Jurkat, Clone E6-1 (cell line): ENCODE measurements at places on chromosomes 7 and 10.

GRCh38 chr10:71263376-71263775, 51.0 kb downstream of the UNC5B start:
- no peak for DNase-seq

GRCh38 chr10:114223066-114223465, 16.0 kb upstream of the VWA2 start:
- DNase-seq: no peak

- DNase-seq: peak; percentile 42
These were observed at the start of gene MIOS for GRCh38 chr7:7566651-7567611. TSS of gene MIOS (plus strand) at chr7:7566884. CDS start at chr7:7572476, 5,592 bp downstream.

DNA sequence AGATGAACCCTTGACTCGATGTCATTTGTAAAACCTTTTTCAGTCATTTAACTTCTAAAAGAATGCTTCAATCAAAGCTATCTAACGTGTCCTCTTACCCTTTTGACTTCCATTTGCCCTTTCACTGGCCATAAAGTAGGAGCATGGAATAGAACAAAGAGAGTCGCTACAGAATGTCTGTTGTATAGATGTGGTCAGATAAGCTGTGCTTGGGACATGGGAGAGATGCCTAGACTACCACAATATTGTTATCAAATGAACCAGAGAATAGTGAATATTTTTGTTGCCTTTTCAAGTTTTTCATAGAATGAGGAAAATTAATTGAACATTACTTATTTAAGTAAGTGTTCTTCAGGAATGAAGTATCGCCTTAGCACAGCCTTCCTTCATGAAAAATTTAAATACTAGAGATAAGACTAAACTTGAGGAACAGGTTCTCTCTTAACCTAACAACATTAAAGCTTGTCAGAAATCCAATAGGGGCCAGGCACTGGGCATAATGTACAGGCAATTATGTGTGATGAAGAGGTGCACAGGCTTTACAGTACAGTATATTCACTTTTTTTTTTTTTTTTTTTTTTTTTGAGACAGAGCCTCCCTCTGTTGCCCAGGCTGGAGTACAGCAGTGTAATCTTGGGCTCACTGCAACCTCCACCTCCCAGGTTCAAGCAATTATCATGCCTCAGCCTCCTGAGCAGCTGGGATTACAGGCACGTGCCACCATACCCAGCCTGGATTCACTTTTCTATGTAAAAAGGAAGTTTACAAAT, 7.5 kb upstream of the KMT2E start:
- DNase-seq: peak; percentile 47

GRCh38 chr7:37354656-37355131, 94.0 kb downstream of the ELMO1 start:
- DNase-seq: peak; percentile 44

- DNase-seq: peak; percentile 1
These were observed 43.3 kb downstream of the MEOX2 start for GRCh38 chr7:15643000-15643705.

DNA sequence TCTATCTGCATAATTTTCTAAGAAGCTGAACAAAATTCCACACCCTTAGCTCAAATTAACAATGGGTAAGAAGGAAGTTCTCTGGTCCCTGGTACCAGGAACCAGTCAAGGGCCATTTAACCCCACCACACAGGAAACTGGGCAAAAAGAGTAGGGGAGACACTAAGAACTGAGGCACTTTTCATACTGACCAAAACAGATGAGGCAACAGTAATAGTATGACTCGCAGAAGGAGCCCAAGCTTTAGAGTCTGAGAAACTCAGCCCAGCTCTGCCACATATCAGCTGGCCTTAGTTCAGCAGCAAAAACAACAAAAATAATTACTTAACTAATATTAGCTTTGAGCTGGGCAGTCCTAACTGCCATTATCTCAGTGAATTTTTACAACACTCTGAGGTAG, 221.2 kb downstream of the FAM107B start:
- no peak for DNase-seq

DNA sequence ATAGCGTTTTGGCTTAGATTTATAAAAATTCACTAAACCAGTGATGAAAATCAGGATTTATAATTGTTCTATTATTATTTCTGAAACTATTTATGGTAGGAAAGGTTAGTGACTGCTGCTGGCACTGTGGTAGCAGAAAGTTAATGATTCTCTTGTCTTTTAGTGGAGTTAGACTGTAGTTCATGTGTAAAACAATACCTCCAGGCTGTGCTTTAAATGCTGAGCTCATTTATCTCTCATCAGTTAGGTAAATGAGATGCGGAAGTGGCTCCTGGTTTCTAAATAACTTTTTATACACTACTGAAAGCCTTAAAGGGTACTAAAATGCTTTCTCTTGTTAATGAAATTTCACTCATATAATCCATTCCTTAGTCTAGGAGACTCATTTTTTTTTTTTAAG, 326.8 kb upstream of the POT1 start:
- no peak for DNase-seq

DNA sequence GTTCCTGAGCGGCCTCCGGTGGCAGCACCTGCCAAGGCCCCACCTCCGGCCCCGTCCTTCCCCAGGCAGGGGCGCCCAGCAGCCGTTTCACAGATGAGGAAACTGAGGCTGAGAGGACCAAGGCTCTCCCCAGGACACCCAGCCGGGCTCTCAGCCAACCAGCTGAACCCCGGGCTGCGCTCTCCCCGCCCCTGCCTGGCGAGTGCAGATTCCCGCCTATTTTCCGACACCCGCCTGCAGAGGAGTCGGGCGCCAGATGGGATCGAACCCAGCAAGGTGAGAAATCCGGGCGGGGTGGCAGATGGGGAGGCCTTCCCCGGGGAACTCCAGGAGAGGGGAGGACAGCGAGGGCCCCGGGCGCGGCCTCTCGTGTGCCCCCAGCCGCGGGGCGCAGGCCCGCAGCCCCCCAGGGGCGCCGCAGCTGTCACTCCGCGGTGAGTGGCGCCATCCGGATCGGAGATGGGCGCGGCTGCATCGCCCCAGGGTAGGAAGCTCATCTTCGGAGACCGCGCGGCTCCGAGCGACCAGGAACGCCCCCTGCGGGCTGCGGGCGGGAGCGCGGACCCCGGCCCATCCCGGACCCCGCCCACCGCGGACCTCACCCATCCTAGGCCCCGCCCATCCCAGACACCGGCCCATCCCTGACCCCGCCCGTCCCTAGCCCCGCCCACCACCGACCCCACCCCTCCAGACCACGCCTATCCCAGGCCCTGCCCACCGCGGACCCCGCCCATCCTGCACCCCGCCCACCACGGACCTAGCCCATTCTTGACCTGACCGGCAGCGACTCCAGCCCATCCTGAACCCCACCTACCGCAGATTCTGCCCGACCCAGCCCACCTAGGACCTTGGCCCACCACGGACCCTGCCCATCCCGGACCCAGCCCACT, 90.3 kb downstream of the MICALL2 start:
- peak; percentile 59 for DNase-seq

- DNase-seq: no peak
These were observed 35.4 kb downstream of the TBATA start for GRCh38 chr10:70749756-70750155.

DNA sequence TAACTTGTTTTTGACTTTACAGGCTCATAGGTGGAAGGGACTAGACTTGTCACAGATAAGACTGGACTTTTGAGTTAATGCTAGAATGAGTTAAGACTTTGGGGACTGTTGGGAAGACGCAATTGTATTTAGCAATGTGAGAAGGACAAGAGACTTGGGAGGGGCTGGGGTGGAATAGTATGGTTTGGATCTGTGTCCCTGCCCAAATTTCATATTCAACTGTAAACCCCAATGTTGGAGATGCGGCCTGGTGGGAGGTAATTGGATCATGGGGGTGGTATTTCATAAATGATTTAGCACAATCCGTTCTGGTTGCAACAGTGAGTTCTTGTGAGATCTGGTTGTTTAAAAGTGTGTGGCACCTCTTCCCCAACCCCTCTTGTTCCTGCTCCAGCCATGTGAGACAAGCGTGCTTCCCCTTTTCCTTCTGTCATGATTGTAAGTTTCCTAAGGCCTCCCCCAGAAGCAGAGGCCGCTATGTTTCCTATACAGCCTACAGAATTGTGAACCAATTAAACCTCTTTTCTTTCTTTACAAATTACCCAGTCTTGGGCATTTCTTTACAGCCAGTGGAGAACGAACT, 22.6 kb downstream of the RNF216 start:
- DNase-seq: no peak

DNA sequence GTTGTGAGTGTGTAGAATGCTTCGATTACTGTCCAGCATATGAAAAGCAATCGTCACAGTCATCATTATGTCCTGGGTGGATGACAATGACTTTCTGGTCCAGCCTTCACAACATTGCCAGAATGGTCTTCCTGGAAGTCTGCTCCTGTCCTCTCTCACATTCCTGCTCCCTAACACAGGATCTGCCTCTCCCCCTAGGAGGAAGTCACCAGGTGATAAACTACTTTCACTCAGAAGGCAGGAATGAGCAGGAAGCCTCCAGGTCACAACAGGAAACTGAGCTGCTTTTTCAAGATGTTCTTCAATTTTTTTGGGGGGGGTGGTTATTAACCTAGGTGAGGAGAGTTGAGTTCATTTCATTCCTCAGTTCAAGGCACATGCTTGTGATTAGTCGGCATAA, 13.6 kb upstream of the GPNMB start:
- DNase-seq: no peak

- DNase-seq: no peak
These were observed 13.8 kb upstream of the FKBP9 start for GRCh38 chr7:32943252-32944030.

GRCh38 chr7:92076509-92076908, 57.8 kb downstream of the CYP51A1 start:
- no peak for DNase-seq

DNA sequence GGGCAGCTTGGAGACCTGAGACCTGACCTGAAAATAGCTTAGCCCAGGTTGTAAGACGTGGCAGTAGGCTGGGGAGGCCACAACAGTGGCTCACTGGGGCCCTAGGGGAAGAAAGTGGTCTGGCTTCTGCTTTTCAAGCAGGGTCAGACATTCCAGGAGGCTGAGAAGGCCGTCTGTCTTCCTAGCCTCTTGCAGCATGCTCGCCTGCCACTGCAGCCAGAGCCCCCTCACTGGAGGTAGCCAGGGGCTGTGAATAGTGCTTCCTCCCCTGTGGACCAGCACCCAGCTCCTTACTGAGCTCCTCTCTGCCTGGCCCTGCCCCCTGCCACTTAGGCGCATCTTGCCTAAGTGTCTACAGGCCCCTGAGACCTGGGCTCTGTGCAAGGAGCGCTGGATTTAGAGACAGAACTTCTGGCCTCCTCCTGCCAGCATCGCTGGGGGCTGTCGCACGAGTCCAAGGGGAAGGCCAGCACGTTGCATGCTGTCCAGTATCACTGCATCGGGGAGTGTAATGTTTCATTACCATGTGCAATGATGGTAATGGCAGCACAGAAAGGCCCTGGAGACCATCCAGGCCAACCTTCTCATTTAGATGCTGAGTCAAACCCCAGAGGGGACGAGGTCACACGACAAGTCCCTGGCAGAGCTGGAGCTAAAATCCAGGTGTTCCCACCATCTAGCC, 12.7 kb downstream of the ZMIZ1 start:
- DNase-seq: no peak
